ENCODE measurements at places on chromosomes 12 and 14.

DNA sequence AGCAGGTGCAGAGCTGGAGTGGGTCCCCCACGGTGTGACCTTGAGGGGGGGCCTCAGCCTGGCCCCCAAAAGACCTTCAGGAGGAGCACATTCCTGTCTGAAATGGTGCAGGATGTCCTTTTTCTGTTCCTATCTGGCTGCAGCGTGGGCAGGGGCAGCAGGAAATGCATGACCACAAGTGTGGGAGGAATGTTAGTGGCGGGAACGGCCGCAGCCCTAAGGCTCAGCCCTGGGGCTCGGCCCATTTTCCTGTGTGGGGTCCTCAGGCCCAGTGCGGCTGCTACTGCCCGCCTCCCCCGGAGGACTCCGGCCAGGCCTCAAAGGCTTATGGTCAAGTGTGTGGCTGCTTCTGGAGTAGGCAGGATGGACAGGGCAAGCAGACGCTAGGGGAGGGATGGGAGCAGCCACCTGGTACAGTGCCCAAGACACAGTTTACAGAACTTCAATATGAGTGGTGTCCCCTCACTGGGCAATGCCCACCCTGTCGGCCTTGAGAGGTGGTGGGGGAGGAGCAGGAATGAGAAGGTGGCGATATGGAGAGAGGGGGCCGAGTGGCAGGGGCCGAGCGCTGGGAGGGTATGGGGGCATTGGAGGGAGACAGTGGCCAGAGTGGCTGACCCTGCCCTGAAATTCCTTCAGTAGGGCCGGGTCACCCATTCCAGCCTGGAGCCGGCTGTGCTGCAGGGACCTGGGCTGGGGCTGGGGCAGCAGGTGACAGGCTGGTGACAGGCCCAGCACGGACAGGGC, 137.4 kb downstream of the CALM1 start:
- DNase-seq: peak; percentile 76

DNA sequence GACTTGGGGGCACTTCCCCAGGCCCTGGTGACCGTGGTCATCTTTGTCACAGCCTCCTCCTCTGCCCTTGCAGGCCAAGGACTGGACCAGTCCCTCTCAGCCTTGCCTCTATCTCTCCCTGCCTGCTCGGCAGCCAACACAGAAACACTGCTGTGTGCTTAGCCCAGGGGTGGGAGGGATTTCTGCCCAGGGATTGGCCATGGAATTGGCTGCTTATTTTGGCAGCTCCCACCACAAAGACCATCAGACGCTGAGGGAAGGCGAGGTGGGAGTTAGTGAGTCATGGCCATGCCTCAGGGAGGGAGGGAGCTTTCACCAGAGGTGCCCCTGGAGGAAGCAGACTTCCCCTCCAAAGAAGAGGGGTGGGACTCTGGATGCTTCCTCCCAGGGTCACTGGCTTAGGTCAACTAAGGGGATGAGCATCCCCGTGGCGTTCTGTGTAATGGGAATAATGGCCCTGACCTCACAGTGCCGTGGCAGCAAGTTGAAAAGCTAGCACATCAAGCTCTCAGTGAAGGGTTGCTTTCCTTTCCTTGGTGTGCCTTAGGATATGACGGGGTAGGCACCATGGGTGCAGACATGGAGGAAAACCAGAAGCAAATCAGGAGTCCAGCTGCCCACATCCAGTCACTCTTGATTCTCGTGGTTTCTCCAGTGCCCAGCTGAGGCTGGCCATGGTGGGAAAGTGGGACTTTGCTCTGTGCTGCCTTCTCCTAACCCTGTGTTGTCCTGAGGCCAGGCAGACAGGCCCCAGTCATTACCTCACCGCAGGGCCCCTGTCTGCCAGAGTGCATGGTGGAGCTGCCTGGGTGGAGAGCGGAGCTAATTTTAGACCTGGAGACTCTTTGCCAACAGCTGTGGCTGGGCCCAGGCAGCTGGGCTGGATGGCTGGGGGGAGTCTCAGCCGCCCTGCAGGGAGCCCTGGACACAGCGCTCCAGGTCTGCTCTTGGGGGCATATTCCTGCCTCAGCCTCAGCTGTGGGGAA, 21.4 kb downstream of the B4GALNT3 start:
- peak; percentile 31 for DNase-seq

DNA sequence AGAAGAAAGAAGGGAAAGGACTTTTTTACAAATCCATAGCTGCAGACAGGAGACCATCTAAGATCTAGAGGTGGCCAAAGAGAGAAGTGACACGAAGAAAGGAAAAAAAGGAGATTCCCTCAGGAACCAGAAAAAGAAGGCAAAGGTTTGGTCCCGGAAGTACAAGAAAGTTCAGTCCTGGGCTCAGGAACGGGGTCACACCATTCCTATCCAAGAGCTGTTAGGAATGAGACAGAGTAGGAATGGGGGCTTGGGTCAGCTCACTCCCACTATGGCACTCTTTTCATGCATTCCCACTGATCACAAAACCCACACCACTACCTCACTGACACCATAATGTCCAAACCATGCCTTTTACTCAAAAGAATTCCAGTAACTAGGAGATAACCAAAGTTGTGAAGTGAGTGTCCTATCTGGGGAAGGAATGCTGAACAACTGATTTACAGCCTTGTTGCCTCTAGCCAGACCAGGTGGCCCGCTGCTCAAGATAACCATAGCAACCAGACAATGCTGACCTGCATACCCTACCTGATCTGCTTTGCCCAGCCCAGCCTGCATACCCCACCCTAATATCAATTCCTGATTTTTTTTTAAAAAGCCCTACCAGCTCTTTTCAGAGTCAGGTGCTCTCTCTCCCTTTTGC, 8.4 kb downstream of the PPP2R3C start:
- no peak for DNase-seq

GRCh38 chr14:61051621-61052020, 70.6 kb downstream of the SLC38A6 start:
- DNase-seq: no peak

DNA sequence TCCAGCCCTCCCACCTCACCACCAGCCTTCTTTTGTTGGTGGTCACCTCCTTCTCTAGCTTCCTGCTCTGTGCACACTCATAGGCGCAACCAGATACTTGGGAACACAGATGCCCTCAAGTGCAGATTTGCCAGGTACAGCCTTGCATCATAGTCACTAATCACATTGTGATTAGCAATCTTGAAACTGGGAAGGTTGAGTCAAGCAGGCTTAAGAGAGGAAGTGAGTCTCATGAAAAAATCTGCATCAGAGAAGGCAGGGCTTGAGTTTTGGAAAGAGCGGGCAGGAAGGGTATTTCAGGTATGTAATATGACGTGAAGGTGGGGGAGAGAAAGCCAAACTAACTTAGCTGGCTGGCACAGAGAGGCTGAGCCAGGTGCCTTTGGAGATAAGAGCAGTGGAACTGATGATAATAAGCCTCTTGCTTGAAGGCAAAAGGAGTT, 2.7 kb upstream of the RABGGTA start:
- peak; percentile 19 for DNase-seq

GRCh38 chr12:68915055-68915454, 17.9 kb downstream of the CPM start:
- DNase-seq: peak; percentile 97

- DNase-seq: no peak
Measured at GRCh38 chr14:102370305-102370809, 7.6 kb downstream of the TECPR2 start.

DNA sequence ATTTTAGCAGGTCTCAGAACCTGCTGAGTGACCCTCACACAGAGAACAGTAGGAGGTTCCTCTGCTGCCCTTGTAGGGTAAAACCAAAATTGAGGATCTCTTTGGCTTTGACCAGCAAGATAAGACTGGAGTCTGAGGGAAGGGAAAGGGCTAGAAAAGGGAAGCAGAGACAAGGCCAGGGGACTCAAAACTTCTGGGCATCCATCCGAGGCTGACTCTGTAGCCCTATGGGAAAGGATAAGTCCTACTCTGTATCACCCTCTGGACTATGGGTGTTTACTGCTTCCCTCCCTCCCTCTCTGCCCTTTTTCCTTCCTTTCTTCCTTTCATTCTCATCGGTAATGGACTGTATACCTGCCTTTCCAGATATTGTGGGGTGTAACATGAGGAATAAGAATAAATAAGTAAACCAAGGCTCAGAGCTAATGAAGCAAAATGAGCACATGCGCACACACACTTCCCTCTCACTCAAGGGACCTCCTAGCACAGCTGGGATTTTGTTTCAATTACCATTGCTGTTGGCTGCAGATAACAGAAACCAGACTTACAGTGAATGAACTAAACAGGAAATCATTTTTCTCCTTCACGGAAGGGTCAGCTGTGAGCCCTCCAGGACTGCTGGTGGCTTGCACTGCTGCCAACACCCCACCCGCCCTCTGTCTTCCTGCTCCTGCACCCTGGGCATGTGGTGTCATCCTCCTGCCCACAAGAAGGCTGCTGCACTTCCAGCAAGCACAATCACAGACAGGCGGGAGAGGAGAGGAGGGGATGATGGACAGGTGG, 404.4 kb upstream of the CCDC196 start:
- no peak for DNase-seq

- peak; percentile 99 for DNase-seq
Measured at GRCh38 chr12:19946550-19946949, 421.8 kb upstream of the PDE3A start.

- DNase-seq: no peak
Measured at GRCh38 chr12:114399664-114400211, 6.2 kb downstream of the TBX5 start.

DNA sequence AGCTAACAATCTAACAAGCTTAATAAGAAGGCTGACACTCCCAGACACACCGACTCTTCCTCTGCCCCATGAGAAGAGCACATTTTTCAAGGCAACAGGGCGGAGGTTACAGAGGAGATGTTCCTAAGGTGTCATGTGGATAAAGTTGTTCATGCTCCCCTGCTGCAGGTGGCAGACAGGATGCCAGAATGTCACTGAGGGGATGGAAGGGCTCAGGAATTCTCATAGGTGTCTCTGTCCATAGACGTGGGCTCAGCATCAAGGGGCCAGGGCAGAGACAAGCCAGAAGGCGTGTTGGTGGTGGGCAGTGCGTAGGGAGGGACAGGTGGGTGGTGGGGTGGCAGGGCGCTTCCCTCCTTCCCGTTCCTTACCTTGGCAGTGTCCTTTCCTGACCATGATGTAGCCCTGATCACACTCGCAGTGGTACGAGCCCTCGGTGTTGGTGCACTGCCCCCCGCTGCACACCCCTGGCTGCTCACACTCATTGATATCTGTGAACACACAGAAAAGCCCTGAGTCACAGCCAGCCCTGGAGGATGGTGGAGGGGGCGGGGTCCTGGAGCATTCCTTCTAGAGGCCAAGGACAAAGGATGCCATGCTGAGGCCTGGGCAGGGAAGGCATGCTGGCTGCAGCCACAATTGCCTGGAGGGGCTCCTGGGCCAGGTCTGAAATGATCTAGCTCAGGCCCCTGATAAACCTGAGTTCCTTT, 23.0 kb downstream of the ISCA2 start:
- DNase-seq: no peak

DNA sequence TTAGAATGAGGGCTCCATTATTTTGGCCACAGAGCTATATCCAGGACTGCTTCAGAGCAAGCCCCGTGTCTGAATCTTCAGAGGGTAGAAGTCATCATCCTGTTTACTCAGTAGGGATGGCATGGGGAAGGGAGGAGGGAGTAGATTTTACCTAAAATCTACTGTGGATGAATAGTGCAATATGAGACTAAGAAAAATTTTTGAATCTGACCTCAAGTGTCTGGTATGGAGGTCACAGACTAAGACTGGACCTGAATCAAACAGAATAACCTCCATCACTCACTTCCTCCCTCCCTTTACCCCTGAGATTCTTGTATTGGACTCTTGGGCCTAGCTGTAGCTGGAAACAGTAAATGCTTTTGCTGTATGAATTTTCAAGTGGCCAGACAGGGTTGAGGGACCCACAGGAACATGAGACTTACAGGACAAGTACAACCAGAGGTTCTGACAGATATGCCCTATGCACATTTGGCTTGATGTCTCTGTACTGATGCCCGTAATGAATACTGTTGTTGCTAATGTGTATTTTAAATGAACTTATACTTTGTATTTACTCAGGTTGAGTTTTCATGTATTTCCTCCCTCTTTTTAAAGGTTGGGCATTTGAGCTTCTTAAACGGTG, 78.5 kb downstream of the CCDC91 start:
- no peak for DNase-seq

DNA sequence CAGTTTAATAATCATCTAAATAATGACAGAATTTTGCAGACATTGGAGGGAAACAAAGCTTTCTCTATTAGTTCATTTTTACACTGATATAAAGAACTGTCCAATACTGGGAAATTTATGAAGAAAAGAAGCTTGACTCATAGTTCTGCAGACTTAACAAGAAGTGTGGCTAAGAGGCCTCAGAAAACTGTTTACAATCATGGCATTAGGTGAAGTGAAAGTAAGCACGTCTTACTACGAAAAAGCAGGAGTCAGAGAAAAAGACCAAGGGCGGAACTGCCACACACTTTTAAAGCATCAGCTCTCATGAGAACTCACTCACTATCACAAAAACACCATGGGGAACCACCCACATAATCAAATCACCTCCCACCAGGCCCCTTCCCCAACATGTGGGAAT, 804.4 kb downstream of the FLRT2 start:
- no peak for DNase-seq

DNA sequence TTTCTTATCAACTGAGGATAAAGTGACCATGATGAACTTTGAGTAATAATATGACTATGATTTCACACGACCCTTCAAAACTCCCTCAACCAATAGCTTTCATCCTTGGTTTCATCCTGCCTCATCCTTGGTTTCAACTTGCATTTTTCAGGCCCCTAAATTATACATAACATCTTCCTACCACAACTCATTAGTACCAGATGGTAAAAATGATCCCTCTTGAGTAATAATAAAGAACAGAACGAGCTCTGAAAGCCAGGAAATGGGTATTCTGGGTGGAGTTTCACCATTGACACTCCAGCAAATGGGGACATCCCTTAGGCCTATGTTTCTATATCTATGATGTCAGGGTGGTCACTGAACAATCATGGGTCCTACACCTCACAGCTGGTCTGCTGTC, 72.1 kb upstream of the LMNTD1 start:
- DNase-seq: no peak

GRCh38 chr12:88509347-88509746, 70.9 kb downstream of the KITLG start:
- DNase-seq: no peak

DNA sequence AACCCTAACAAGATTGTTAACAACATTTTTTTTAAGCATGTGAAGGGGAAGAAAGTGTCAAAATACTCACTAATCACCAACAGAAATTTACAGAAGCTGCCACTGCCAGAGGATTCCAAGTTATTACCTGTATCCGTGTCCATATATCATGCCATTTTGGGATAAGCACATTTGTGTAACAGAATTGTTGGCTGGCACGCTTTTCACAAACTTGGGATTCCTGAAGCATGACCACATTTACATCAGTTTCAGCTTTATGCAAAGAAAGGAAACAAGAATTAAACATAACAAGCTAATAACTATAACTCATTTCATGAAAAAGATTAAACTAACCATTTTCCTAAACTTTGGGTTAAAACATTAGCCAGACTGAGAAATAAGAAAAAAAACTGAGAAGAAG, 5.9 kb downstream of the NEMP1 start:
- peak; percentile 27 for DNase-seq

DNA sequence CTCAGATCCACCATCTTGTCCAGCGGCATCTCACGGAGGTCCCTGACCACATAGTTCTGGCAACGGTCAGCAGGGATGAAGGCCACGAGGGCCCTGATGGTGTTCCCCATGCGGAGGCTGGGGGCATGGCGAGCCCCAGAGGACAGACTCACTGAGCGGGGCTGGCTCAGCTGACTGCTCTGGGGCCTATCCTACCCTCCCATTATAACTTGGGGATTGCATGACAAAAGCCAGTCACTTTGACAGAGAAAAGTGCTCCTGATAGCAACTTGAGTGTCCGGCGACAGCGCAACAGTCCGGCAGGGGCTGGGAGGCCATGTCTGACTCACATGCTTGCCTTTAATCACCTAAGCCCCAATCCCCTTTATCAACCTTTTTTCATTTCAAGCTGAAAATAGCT, at the start of gene LRRC10:
TSS of gene LRRC10 (minus strand) at position 179 of the 400 bp plus-strand sequence. CDS start at position 110, 69 bp downstream.
- no peak for DNase-seq

All from fibroblast of lung (primary cell).